ENCODE measurements at places on chromosomes 1 and 21.

DNA sequence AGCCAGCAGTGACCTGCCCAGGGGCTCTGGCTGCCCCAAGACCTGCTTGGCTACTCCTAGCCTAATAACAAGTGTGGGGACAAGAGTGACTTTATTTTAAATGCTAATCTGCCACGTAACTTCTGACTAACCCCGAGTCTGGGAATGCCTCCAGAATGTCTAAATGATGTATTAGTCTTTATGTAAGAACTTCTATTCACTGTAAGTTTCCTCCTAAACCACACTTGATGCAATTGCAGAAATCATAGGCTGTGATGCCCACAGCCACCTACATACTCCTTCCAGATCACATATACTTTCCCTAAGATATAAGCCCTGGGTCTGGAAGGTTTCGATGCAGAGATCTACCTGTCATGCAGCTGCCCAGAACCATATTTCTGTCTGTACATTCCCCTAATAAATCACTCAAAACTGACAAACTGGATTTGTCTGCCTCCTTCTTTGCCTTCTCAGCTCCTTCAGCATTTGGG, 5.9 kb upstream of the VPS45 start:
- no peak for DNase-seq

DNA sequence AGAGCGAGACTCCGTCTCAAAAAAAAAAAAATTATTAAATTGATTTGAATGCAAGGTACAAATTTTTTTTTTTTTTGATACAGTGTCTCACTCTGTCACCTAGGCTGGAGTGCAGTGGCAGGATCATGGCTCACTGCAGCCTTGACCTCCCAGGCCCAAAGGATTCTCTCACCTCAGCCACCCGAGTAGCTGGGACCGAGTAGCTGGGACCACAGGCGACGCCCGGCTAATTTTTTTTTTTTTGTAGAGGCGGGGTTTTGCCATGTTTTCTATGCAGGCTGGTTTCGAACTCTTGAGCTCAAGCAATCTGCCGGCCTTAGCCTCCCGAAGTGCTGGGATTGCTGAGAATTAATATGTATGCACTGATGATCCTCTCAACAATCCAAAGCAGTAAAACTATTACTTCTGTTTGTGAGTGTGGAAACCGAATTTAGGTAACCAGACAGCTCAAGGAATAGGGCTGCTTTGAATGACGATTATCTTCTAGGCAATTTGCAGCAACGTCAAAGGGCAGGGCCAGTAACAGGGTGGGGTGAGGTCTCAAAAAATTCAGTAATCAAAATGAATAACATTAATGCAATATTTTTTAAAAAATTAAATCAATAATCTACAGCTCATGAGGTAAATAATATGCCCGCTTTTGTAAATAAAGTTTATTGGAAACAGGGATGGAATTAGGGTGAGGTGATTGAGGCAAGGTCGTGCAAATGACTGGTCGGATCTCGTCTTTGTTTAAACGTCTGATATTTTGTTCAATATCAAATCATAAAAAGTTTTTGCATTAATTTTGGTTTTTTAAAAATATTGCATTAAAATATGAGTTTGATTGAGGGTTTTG, 1.2 kb downstream of the CLSPN start:
- DNase-seq = peak; percentile 29

DNA sequence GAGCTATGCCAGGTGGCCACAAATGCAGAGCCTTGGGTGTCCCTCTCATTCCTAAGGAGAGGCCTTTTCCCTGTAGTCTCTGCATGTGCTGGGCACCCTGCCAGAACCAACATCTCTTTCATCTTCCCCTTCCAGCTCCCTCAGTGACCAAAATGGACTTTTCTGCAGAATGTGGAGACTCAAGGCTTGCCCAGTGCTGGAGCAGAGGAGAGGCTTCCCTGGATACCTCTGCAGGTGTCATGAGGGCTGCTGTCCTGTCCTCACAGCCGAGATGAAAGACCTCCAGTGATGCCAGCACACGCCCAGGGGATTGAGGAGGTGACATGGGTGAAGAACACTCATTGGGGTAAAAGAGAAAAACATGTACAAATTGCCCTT, 347.0 kb upstream of the AJAP1 start:
- no peak for DNase-seq

DNA sequence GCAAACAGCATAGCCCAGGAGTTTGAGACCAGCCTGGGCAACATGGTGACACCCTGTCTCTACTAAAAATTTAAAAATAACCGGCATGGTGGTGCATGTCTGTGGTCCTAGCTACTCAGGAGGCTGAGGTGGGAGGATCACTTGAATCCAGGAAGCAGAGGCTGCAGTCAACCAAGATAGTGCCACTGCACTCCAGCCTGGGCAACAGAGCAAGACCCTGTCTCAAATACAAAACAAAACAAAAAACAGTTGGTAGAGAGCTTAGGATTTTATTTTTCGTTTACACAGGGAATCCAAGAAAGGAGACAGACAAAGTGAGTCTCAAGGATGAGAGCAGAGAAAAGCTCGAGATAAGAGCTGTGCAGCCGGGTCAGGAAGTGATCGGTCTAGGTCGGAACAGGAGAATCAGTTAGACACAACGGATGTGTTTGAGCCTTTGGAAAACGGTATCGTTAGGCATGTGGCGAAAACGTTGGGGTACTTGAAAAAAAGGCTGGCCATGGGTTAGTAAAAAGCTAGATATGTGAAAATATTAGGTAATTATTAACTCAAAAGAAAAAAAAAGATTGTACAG, 1.7 kb upstream of the MIB2 start:
- no peak for DNase-seq

- DNase-seq = no peak
These were observed 27.2 kb upstream of the TRIM67 start for GRCh38 chr1:231134624-231135023.

DNA sequence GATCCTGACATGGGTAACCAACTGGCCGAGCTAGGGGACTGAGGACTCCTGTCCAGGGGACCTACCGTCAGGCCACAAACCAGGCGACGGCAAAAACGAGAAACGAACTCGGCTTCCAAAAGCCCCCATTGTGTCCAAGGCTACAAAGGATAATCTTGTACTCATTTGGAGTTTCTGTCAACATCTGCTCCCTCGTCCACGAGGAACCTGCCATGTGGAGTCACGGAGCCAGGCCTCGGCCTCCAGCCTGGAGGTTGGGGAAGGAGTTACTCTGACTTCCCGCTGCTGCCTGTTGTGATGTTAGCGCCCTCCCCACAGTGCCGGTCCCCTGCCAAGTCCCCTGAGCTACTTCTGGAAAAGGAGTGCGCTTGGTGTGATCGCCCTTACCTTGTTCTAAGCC, 7.3 kb downstream of the KRTAP10-1 start:
- DNase-seq = no peak

DNA sequence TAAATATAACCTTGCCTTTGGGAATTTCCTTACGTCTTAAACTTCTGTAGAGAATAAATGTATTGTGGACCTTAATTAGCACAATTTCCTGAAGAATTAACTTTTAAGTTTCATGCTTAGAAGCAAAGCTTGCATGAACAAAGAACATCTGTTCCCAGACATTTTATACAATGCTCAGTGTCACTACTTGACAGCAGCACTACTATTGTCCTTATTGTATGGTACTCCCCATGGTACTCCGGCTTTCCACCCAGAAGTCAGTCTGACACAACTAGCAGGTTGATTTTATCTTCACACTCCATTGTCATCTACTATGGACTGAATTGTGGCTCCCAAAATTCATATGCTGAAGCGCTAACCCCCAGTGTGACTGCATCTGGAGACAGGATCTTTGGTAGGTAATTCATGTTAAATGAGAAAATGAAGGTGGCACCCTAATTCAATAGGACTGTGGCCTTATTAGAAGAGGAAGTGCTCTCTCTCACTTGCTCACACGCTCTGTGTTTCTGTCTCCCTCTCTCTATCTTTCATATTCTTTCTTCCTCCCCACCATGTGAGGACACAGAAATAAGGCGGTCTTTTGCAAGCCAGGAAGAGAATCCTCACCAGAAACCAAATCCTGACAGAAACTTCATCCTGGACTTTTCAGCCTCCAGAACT, 10.7 kb upstream of the OR2B11 start:
- DNase-seq = no peak

- DNase-seq = no peak
These were observed 67.2 kb downstream of the ZBTB18 start for GRCh38 chr1:244118109-244118761.

DNA sequence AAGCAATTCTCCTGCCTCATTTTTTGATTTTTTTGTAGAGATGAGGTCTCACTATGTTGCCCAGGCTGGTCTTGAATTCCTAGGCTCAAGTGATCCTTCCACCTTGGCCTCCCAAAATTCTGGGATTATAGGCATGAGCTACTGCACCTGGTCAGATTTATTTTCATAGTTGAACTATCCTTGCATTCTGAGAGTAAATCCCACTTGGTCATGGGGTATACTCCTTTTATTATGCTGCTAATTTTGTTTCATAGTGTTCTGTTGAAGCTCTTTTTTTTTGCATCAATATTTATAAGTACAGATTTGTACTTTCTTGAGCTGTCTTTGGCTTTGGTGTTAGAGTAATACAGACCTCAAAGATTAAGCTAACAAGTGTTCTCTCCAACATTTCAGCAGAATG, 12.8 kb upstream of the CCSAP start:
- no peak for DNase-seq

DNA sequence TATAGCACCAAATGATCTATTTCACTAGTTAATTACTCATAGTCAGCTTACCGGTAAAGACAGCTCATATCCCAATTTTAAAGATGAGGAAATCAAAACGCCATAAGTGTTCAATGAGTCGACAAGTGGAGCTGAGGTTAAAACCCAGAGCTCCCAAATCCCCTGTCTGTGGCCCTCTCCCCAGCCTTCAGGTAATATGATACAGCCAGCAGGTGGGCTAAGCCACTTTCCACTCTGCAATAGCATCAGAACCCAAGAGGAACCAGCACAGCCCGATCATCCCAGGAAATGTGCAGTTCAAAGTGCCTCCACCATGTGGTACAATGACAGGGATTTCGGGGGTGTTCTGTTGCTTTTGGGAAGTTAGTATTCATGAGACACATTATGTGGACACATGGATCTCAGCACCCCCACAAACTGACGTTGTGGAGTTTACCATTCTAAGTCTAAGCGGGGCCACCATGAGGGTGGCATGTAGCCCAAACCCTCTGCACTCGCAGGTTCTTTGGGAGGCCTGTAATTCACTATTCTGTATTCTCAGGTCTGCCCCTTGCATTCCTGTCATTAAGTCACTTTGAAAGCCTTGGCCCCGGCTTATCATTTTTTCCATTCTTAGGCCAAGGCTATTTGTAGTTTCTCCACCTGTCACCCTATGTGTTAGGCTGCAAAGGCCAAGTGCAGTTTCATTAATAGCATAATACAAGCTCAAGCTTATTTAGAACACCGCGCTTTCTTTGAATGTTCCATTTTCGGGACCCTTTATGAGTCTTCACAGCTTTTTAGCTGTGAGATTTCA, 26.3 kb upstream of the ACTN2 start:
- no peak for DNase-seq

DNA sequence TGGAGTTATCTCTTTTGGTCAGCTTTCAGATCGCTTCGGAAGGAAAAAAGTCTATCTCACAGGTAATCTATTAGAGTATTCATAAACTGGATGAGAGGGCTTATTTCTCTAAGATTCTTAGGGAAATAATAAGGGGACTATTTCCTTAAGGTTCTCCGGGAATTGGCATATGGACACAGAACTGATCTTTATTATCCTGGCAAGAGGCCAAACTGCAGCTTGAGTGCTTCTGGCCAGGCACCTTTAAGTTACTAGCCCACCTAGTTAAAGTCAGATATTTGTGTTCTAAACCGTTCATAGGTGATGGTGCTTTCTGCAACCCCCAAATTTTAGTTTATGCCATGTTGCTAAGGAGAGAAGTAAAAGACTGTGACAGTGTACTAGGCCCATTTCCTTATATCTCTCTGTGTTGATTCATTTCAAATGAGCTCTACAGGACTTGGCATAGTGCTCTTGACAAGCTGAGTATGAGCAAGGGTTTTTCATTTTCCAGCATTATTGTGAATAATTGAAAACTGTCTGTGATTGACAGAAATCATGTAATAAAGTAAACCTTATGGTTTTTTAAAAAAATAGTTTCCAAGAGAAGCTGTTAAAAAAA, 43.4 kb downstream of the SLC22A15 start:
- DNase-seq = no peak

GRCh38 chr21:46008893-46009621, 27.5 kb downstream of the COL6A1 start:
- DNase-seq = no peak

- DNase-seq = no peak
These were observed 18.6 kb upstream of the RALGPS2 start for GRCh38 chr1:178706432-178706831.

DNA sequence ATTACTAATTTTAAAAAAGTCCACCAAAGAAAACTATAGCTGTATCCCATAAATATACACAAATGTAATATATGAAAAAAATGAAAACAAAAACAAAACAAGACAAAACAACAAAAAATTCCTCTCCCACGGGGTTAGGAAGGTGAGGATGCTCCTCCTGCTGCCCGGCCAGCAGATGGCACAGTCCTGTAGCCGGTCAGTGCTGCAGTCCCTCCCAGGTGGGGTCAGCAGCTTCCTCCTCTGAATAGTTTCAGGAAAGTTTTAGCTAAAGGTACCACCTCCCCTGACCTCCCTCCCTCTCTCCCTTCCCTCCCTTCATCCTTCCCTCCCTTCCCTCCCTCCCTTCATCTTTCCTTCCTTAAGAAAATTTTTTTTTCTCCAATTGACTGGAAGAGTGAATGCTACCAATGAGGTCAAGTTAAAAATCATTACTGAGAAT, 67.8 kb upstream of the BCL10 start:
- no peak for DNase-seq

- no peak for DNase-seq
These were observed 12.5 kb downstream of the SDC3 start for GRCh38 chr1:30895944-30896660.

- DNase-seq = no peak
These were observed 4.5 kb downstream of the MRPS6 start for GRCh38 chr21:34077888-34078287.

DNA sequence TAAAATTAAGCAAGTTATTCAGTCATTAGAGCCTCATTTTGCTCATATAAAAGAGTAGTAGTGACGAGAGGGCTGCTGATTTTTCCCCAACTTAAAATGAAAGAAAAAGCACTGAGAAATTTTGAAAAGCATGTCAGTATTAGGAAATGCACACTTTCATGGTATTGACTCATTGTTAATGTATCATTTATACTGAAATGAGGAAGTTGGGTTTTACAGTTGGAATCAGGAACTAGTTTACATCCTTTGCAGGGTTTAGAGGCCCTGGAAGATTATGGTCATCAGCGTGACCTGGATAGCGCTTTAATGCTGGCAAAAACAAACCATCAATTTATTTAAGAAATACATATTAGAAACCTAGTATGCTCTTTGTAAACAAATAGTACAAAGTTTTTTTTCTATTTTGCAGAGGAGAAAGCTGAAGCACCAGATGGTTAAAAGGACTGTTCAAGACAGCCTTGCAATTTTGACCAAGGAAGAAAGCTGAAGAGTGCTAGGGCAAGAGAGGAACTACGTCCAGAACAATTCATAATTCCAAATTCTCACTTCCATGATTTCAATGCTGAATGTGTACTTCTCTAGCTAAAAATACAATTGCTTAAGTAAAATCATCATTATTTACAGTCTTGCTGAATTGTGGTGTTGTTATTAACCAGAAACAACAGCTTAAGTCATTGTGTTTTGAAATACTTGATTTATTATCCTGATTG, 94.8 kb upstream of the SGIP1 start:
- DNase-seq = no peak

Data from NCI-H1092 treated with DMSO at 0.1 percent for 48 hours (cell line).